ENCODE measurements at places on chromosomes 1 and 21.

DNA sequence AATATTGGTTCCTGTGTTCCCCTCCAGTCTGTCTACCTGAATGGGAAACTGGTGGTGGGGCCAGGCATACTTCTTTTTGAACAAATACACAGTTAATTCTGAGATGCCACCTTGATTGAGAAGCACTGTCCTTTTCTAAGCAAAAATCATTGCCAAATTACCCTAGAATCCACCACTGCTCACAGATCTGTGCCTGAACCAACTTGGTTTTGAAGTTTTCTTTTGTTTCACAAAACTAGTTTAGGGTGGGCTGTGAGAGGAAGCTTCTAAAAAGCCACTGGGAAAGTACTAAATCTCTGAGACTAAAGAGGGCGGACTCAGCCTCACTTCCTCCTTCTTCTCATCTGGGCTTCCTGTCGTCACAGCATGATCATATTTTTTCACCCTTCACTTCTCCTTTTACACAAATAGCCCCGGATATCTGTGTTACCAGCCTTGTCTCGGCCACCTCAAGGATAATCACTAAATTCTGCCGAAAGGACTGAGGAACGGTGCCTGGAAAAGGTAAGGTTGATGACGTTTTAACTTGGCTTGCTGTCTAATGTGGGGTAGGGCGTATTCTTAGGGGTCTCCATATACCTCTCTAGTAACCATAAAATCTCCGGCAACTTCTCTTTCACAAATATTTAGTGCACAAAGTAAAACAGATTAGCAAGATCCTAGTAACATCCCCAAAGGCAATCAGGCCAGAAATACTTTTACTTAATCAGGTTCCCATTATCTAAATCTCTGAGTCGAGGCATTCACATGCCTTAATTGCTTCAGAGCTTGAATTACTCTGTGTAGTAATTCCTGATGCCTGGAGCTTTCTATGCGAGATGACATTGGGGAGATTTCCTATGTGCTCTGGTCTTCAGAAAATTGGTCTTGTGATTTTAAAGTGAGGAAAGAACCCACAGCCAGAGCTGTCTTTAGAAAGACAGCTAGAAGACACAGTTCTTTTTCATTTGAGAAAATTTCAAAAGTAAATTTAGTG lies at the start of gene CD53:
CD53 (plus strand) TSS at position 404 of the 976 bp plus-strand sequence. CDS start 18,261 bp downstream, outside the sequence.
- DNase-seq: no peak

DNA sequence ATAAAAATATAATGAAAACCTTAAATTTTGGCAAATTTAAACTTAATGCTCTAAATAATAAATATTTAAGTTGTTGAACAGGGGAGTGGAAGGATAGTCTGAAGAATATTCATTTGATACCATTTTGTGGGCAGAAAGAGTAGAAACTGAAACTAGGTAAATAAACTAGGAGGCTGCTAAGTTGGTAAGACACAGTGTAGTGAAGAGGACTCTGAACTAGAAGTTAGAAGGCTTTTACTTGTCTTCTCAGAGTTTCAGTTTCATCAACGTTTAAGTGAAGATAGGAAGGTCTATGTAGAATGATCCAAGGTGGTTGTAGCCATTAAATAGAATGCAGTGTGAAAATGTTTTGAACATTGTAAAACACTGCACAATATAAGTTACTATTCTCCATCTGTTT lies 516.9 kb downstream of the AMY1C start:
- no peak for DNase-seq

GRCh38 chr1:155938220-155938627 lies 3.2 kb upstream of the RXFP4 start:
- no peak for DNase-seq

DNA sequence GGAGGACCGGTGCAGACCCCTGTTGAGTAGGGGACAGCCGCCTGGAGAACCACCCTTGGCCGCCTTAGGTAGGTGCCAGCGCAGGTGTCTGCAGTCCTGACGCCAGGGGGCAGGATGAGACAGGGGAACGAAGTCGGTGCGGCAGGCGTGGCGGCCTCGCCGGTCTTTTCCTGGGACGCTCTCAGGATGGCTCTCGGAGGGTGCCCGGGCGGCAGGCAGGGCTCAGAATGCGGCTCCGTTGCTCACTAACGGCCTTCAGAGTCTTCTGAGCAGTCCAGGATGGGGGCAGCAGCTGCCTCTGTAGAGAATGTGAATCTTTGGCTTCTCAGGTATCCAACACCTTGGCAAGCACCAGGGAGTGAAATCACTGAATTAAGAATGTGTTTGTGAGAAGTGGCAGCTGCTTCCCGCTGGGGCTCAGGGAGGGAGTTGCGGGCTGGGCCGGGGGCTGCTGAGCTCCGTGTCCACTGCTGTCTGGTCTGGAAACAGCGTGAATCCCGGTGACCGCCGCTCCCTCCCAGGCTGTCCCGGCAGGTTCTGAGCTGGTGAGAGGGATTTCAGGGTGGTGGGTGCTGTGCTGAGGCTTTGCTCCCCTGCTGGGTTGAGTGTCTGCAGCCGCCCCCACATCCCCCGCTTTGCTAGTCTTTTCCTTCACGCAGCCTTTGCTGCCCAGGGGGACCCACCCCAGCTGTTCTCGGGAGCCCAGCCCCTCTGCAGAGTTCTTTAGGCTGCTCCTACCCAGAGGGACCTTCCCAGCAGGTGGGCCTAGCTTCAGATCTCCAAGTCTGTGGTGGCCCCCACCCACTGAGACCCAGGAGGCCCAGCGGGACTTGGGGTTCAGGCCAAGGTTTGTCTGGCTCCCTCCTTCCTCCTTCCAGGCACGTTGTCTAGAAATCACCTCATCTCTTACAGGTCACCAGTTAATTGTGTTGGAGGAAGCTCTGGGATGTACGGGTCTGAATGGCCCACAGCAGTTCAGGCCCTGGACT lies 11.1 kb upstream of the C1orf174 start:
- DNase-seq: peak; percentile 83

DNA sequence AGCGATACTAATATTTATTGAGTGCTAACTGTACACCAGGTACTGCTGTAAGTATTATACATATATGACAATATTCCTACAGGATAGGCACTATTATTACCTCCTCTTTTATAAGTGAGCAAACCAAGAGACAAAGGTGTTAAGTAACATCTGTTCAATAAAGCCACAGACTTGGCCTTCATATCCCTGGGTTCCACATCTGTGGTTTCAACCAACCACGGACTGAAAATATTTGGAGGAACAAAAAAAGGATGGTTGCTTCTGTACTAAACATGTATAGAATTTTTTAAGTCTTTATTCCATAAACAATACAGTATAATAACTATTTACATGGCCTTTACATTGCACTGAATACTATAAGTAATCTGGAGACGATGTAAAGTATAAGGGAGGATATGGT lies 95.1 kb downstream of the RERE start:
- DNase-seq: no peak

DNA sequence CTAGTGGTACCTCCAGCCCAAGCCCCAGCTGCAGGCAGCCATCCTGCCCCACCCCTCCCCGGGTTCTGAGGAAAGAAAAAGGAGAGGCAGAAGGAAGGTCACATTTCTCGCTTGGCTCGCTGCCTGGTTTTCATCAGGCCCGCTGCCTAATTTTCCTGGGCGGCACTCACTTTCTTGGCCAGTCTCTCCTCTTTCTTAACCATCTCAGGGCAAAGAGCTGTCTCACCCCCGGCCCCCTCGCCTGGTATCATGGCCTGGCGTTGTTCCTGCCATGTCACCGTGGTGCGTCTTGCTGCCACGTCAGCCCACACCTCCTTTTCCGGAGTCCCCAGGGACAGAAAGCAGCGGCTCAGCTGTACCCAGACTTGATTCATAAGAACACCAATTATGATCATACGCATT lies 26.6 kb upstream of the CASZ1 start:
- DNase-seq: no peak

Data from body of pancreas (tissue), 4 donors.